ENCODE measurements at places on chromosomes 12 and 14. TPM values are rescaled to one million over a fixed set of nuclear protein-coding genes. Genes with fewer than 3 reads are reported as not detected.

CRIP1 gene
- total RNA-seq: 56.5 TPM

PNP gene
- 17.5 TPM for total RNA-seq

ZFHX2 gene
- 1.8 TPM for total RNA-seq

KRT74 gene
- total RNA-seq: not detected

OR10G3 gene
- total RNA-seq: not detected

PCNX4 gene
- 18.7 TPM for total RNA-seq

GPR68 gene
- 9.1 TPM for total RNA-seq

- DNase-seq: no peak
Measured at GRCh38 chr12:122350141-122350848, 72.2 kb downstream of the CLIP1 start.

- no peak for DNase-seq
Measured at GRCh38 chr12:65612440-65612839, 211.8 kb upstream of the HMGA2 start.

DNA sequence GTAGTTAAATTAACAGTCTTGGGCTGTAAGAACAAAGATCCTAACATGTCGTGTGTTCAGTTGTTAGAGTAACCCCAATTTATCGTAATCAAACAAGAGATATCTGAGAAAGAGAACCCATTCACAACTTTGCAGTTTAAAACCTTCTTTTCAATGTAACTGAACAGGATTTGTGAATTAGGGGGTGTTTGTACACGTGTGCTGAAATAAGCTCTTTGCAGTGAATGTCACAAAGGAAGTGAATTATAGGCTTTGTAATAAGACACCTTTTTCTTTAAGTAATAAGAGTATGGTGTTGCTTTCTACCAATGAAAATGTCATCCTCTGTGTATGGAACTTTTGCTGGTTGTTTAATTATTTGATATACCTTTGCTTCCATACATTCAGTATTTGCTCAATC lies 114.0 kb downstream of the ALX1 start:
- no peak for DNase-seq

GRCh38 chr12:114340231-114340630 lies 65.7 kb downstream of the TBX5 start:
- DNase-seq: no peak

DNA sequence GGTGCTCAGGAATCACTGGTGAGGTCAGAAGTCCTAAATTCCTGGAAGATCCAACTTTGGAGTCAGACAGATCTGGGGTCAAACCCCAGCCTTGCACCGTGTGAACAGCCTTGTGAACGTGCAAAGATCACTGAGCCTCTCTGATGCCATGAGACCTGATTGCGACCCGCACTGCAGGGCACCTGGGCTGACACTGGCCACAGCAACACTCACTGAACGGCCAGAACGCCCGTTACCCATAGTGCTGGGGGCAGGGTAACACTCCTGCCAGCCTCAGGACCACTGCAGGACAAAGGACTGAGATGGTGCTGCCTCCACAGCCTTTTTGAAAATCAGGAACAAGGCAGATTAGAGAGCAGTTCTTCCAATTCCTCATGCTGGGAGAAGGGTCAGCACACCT lies 28.3 kb downstream of the CHGA start:
- no peak for DNase-seq

GRCh38 chr14:99062772-99063418 lies 209.1 kb downstream of the BCL11B start:
- no peak for DNase-seq

DNA sequence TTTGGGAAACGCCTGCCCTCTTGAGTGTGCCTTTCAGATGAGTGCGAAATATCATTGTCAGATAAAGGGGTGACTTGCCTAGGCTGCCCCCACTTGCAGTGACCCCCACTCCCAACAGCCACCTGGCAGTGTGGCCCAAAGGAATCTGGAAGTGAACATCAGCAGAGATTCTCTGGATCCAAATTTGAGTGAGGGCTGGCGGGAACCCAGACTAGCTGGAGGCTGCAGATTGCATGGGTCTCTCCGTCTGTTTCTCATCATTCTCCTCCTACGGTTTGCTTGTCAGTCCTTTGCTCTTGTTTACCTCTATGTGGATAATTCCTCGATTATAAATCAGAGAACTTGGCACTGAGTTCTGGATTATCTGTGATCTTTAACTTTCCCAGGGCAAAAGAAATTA lies 280.8 kb downstream of the ZFP36L1 start:
- no peak for DNase-seq

- no peak for DNase-seq
Measured at GRCh38 chr12:103515341-103515740, 19.6 kb upstream of the C12orf42 start.

DNA sequence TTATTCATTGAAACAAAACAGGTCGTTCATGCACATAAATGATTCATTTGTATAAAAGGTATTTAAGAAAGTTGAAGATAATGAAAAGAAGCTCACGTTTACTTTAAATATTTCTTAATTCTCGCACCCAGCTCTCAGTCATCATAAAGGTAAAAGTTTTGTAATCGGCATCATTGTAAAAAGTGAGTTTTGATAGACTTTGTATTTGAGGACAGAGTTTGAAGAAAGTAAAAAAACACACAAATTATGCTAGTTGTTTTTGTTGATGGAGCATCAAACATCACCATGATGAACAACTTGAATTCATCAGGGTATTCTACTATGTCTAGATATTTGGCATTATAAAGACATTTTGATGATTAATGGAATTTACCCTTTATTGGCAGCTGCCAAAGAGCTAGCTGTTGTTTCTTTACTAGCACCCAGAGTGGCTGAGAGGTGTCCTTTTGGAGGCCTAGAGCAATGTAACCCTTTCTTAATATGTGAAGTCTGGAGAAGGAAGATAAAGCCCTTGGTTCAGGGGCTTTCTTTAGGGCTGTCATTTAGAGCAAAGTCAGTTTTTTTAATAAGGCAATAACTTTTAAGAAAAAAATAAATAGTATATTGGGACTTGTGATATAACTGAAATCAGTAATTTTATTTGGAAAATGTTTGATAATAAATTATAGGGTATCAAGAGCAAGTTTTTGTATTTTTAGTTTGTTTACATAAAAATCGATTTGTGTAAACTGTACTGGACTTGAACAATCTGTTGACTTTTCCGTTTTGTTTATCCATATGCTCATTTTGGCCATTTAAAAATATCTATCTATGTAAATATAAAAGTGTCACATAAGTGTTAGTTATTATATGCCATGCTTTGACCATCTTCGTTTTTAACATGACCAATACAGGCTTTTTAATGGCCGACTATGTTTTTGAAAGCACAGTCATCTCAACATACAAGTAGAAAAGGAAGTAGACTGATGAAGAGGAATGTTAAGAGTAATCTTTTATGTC lies 7.4 kb downstream of the GLRX5 start:
- no peak for DNase-seq

Data from esophagus muscularis mucosa (tissue), 4 donors.